CD4-positive, alpha-beta T cell treated with Interferon gamma for 1 hour (primary cell): ENCODE measurements at places on chromosomes 7 and 10.

- no peak for DNase-seq
Measured at GRCh38 chr10:5428133-5428532, 15.8 kb downstream of the NET1 start.

DNA sequence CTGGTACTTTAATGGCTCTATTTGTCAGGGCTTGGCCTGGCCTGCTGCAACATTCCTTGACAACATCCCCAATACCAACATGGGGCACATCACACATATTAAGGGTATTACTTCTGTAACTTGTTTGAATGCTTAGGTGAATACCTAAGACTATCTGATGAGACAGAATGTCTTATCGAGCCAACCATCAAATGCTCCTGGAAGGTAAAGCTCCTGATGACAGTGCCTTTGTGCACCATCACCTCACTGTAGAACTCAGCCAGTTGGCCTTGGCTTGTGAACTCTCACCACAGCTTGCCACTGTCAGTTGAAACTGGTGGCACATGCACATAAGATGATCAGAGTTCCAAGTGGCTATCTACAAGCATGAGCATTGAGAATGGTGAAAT, 3.7 kb upstream of the MYO1G start:
- no peak for DNase-seq

DNA sequence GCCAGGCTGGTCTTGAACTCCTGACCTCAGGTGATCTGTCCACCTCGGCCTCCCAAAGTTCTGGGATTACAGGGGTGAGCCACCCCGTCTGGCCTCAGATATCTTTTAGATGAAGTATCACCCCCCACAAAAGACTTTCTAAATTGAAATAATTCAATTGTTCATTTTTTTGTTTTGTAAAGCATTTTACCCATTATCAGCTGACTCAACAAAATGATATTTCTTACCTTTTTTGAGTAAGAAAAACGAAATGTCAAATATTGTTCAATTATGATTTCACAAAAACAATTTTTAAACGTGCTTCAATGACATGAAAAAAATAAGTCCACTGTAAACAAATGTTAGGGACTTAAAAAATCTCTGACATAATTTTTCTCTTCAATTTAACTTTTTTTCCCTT, 822 bp upstream of the PRPF18 start:
- no peak for DNase-seq

DNA sequence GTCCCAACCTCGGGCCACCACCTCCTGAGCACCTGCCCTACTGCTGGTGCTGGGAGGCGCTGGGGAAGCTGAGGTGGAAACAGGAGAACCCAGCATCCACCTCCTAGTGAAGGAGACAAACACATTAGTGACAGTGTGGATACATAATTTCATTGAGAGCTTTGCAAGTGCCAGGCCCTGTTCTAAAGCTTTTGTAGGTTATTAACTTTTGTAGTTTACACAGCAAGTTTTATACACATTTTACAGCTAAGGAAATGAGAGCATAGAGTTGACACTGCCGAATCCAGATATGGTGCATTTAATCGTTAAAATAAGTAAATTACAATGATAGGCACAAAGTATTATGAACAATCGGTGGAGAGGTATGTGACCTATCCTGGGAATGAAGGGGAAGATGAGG, 466.1 kb upstream of the C7orf33 start:
- DNase-seq: no peak

DNA sequence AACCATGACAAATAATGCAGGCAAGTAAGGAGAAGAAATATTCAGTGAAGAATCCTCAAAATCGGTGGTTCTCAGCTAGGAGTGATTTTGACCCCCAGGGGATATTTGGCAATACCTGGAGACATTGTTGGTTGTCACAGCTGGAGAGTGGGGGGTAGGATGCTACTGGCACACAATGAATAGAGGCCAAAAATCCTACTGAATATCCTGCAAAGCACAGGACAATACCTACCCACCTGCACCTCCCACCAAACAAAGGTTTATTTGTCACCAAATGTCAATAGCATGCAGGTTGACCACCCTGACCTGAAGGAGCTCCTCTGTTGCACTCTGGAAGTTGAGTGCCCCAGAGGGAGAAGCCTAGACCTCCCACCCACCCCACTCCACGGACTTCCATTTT, 1028.6 kb downstream of the CNTNAP2 start:
- DNase-seq: no peak

GRCh38 chr10:113357681-113358300, 195.1 kb upstream of the HABP2 start:
- DNase-seq: no peak

- no peak for DNase-seq
Measured at GRCh38 chr7:14045651-14046050, 56.2 kb upstream of the ETV1 start.

DNA sequence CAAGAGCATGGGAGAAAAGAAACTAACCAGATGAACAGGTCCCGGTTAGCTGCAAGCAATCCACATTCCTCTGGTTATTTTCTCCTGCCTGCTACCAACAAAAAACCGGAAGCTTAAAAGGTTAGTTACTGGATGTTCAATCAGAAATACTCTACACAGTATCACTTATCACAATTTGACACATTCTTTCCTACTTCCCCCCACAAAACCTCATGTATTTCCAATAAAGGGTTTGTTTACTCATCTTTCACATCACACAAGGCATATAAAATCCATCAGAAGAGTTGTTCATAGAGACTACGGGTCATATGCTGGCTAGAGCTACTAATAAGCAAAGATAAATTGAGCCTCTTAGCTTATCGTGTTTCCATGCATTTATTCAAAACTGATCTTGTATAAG, 4.8 kb downstream of the SLC25A28 start:
- no peak for DNase-seq

GRCh38 chr10:22704942-22705341, 9.4 kb downstream of the PIP4K2A start:
- no peak for DNase-seq
